A549 treated with Mapracorat at 1 μM for 4 hours (cell line): ENCODE measurements at places on chromosomes 7 and 10. TPM values are rescaled to one million over a fixed set of nuclear protein-coding genes. Genes with fewer than 3 reads are reported as not detected.

IFIT2 gene
- 1.8 to 2.8 TPM (median 2.4 TPM) in 5 replicates for total RNA-seq

EBF3 gene
- total RNA-seq: 0.07 to 0.19 TPM (median 0.12 TPM) in 5 replicates

SPDYE5 gene
- not detected in 5 replicates for total RNA-seq

TAS2R4 gene
- total RNA-seq: 0.07 to 0.16 TPM (median 0.14 TPM) in 5 replicates
